ENCODE measurements at places on chromosomes 4 and X. TPM values are rescaled to one million over a fixed set of nuclear protein-coding genes. Genes with fewer than 3 reads are reported as not detected.

Gene ITIH6
- total RNA-seq: not detected

Gene PNCK
- under 0.01 TPM for total RNA-seq

Gene G6PD
- total RNA-seq: 62.9 TPM

Gene TECRL
- not detected for total RNA-seq

Gene ARHGAP6
- total RNA-seq: 4.4 TPM

Gene TBCK
- total RNA-seq: 29.3 TPM

Gene USP17L12
- not detected for total RNA-seq

Gene IL1RAPL2
- total RNA-seq: not detected

Gene AWAT2
- under 0.01 TPM for total RNA-seq

Gene NWD2
- not detected for total RNA-seq

Gene P2RY10
- not detected for total RNA-seq

Gene ELF4
- total RNA-seq: 5.4 TPM

Gene EDA2R
- 14.9 TPM for total RNA-seq

Gene BTK
- not detected for total RNA-seq

Gene CLDN2
- under 0.01 TPM for total RNA-seq

Gene RIPPLY1
- total RNA-seq: not detected

Gene CENPVL2
- not detected for total RNA-seq

Gene GABRG1
- total RNA-seq: not detected

Gene BEND2
- total RNA-seq: not detected

Gene DUSP21
- not detected for total RNA-seq

Gene RTL9
- total RNA-seq: under 0.01 TPM

Gene CCDC110
- 2.3 TPM for total RNA-seq

Gene ARHGAP24
- total RNA-seq: 42.6 TPM

Gene EBP
- total RNA-seq: 23.4 TPM
